ENCODE measurements at places on chromosomes 4 and X. TPM values are rescaled to one million over a fixed set of nuclear protein-coding genes. Genes with fewer than 3 reads are reported as not detected.

GRCh38 chr4:112201915-112202505 is 29.6 kb upstream of the AP1AR start:
- H3K27ac ChIP-seq = no peak overlapping the region
- no peak for DNase-seq
- H3K36me3 ChIP-seq = no peaks in the 10 kb centered on the region
- no peaks in the 10 kb centered on the region for H3K4me1 ChIP-seq

GRCh38 chr4:108119199-108119800 is 49.4 kb downstream of the LEF1 start:
- no peaks in the 10 kb centered on the region for H3K36me3 ChIP-seq
- H3K27me3 ChIP-seq = no peaks in the 10 kb centered on the region
- H3K27ac ChIP-seq = no peak overlapping the region

- peak; percentile 8 for DNase-seq
- H3K4me3 ChIP-seq = no peak overlapping the region
- no peaks in the 10 kb centered on the region for H3K4me1 ChIP-seq
- no peak overlapping the region for H3K27ac ChIP-seq
- peaks cover 76% of the 10 kb centered on the region for H3K27me3 ChIP-seq
Observed at GRCh38 chr4:1516881-1517480, 110.7 kb upstream of the NKX1-1 start.

- no peak overlapping the region for H3K4me3 ChIP-seq
- no peaks in the 10 kb centered on the region for H3K36me3 ChIP-seq
- no peak overlapping the region for H3K27ac ChIP-seq
- H3K4me1 ChIP-seq = no peaks in the 10 kb centered on the region
Observed at GRCh38 chrX:12563121-12563520, 228.1 kb upstream of the PRPS2 start.

DNA sequence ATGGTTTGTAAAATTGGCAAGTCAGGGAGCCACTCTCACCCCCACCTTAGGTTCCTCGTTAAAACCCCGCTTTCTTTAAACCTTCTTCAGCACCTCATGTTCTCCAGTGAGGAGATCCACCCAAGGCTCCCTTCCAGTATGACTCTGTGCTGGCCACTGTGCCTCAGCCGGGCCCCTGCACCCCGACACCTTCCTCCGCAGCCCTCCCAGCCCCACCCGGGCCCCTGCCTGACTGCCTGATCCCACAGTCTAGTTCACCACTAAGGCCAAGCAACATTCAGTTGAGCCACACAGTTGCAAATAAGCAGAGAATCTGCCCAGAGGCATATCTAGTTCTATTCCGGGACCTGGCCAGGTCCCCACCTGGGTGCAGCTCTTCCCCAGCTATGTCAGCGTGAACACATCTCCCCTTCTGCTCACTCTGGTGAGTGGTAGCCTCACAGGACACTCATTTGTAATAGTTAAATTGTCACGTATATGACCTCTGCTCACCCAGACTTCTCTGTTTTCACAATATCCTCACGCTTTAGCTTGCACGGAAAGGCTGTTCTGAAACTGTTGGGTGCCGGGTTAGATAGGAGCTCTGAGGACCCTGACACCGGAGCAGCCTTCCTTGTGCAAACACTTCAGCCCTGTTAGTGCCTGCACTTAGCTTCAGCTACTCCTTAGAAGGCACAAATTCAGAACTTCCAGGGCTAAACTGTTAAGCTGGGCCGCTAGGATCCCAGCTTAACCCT is 146.8 kb downstream of the DCTD start:
- no peak overlapping the region for H3K27ac ChIP-seq
- no peaks in the 10 kb centered on the region for H3K36me3 ChIP-seq
- H3K4me3 ChIP-seq = no peak overlapping the region
- no peaks in the 10 kb centered on the region for H3K27me3 ChIP-seq
- DNase-seq = no peak

DNA sequence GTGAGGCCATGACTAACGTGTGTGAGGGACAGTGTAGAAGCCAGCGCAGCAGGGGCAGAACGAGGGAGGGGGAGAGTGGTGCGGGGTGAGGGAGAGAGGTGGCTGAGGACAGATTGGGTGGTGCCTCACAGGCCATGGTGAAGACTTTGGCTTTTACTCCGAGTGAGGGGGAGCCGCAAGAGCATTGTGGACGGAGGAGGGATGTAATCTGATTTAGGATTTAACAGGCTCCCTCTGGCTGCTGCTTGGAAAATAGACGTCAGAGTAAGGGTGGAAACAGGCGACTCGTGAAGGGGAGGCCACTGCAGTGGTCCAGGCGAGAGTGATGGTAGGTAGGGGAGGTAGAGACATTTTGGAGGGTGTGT is 13.0 kb downstream of the PPP1R3F start:
- DNase-seq = no peak
- no peaks in the 10 kb centered on the region for H3K4me1 ChIP-seq
- H3K27me3 ChIP-seq = no peaks in the 10 kb centered on the region
- no peak overlapping the region for H3K27ac ChIP-seq
- H3K4me3 ChIP-seq = no peak overlapping the region

- H3K27ac ChIP-seq = no peak overlapping the region
- H3K4me3 ChIP-seq = no peak overlapping the region
- DNase-seq = no peak
- no peaks in the 10 kb centered on the region for H3K4me1 ChIP-seq
- H3K36me3 ChIP-seq = no peaks in the 10 kb centered on the region
Observed at GRCh38 chr4:115187136-115187535, 73.7 kb upstream of the NDST4 start.

GRCh38 chrX:51332188-51332942 is at the start of gene NUDT10:
Gene NUDT10 (plus strand): TSS chrX:51332822. CDS start chrX:51332966, 144 bp downstream.
- peak within 1 kb of the TSS; percentile 51 for H3K4me3 ChIP-seq
- H3K27me3 ChIP-seq = peaks cover 62% of the 10 kb centered on the region
- DNase-seq = peak; percentile 36
- H3K4me1 ChIP-seq = no peaks in the 10 kb centered on the region
- H3K27ac ChIP-seq = no peak within 1 kb of the TSS

GRCh38 chrX:115399306-115399705 is 109.8 kb downstream of the LUZP4 start:
- no peak overlapping the region for H3K4me3 ChIP-seq
- H3K36me3 ChIP-seq = no peaks in the 10 kb centered on the region
- DNase-seq = no peak
- H3K27me3 ChIP-seq = peaks cover 29% of the 10 kb centered on the region
- no peaks in the 10 kb centered on the region for H3K4me1 ChIP-seq
- no peak overlapping the region for H3K27ac ChIP-seq

- no peaks in the 10 kb centered on the region for H3K4me1 ChIP-seq
- no peak overlapping the region for H3K27ac ChIP-seq
- DNase-seq = no peak
- no peaks in the 10 kb centered on the region for H3K36me3 ChIP-seq
Observed at GRCh38 chrX:44308869-44309268, 34.6 kb downstream of the EFHC2 start.

- no peak overlapping the region for H3K27ac ChIP-seq
- no peaks in the 10 kb centered on the region for H3K36me3 ChIP-seq
- no peak overlapping the region for H3K4me3 ChIP-seq
- no peaks in the 10 kb centered on the region for H3K4me1 ChIP-seq
- no peaks in the 10 kb centered on the region for H3K27me3 ChIP-seq
Observed at GRCh38 chrX:136839196-136839595, 41.3 kb downstream of the RBMX start.

- H3K4me3 ChIP-seq = no peak overlapping the region
- DNase-seq = no peak
- H3K4me1 ChIP-seq = no peaks in the 10 kb centered on the region
- no peaks in the 10 kb centered on the region for H3K27me3 ChIP-seq
- no peaks in the 10 kb centered on the region for H3K36me3 ChIP-seq
Observed at GRCh38 chr4:67912080-67912479, 28.3 kb upstream of the TMPRSS11D start.

DNA sequence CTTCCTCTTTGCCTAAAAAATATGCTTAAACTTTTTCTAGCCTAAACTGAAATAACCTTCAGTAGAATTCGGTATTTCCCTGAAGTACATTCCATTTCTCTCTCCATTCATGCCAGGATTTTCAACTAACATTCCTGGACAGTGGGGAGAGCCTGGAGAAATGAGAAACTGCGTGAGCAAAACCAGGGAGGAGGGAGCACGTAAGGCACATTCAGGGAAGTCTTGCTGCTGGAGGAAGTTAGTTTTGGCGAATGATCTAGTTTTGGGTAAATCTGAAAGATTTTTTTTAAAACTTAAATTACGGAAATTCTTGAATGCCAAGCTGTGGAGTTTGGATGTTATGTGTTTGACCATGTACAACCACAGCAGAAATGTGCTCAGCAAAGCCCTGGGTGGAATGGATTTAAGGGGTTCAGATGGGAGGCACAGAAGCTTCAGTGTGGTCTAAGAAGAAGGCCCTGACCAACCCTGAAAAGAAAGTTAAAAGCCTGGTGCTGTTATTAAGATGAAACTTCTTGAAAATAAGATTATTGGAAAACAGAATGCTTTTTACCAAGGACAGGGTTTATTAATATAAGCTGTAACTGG is 347.8 kb downstream of the ANK2 start:
- no peaks in the 10 kb centered on the region for H3K27me3 ChIP-seq
- peaks cover 3% of the 10 kb centered on the region for H3K4me1 ChIP-seq
- H3K4me3 ChIP-seq = no peak overlapping the region
- no peaks in the 10 kb centered on the region for H3K36me3 ChIP-seq

DNA sequence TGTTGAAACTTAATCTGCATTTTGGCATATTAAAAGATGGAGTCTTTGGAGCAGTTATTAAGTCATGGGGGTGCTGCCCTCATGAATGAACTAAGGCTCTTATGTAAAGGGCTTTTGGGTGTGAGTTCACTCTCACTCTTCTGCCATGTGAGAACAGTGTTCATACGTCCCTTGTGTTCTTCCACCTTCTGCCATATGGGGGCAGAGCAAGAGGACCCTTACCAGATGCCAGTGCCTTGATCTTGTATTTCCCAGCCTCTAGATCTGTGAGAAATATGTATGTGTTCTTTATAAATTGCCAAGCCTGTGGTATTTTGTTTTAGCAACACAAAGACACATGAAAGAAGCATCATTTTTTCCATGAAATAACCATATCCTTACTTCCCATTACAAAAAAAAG is 213.9 kb downstream of the SPOCK3 start:
- no peaks in the 10 kb centered on the region for H3K4me1 ChIP-seq
- no peaks in the 10 kb centered on the region for H3K36me3 ChIP-seq
- H3K27me3 ChIP-seq = no peaks in the 10 kb centered on the region
- H3K27ac ChIP-seq = no peak overlapping the region

GRCh38 chrX:48695534-48695896 is 1.0 kb upstream of the SUV39H1 start:
- H3K27ac ChIP-seq = peak overlapping the region; percentile 89
- no peaks in the 10 kb centered on the region for H3K27me3 ChIP-seq

DNA sequence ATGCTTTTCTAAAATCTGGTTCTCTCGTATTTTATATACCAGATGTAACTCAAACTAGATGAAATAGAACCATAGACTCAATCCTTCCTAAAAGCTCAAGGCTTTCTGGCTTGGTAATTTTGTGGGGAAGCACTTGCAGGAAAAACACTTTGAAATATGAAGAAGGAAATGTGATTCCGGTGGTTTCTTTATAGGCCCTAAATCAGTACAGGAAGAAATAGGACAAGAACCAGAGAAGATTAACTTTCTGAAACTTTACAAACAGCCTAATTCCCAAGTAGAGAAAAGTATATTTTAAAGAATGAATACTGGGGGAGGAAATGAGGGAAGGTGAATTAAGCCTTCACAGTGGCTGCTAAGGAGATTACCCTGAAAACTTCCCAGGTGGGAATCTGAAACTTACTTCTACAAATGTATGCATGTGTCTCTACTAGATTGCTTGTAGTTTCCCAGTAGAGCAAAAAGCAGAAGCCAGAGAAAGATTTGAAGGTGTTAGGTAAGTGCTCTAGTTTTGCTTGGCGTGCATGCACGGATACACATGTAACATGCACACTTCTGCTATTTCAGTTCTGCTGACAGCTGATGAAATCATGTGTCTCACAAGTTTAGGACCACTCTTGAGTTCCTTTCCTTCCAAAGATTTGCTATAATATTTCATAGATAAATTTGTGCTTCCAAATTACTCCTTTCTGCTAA is 92.1 kb downstream of the AFF1 start:
- no peak overlapping the region for H3K4me3 ChIP-seq
- no peaks in the 10 kb centered on the region for H3K27me3 ChIP-seq
- peaks cover 49% of the 10 kb centered on the region for H3K4me1 ChIP-seq
- no peak for DNase-seq
- H3K36me3 ChIP-seq = no peaks in the 10 kb centered on the region

GRCh38 chr4:5572114-5572513 is 136.2 kb downstream of the EVC2 start:
- no peaks in the 10 kb centered on the region for H3K27me3 ChIP-seq
- no peak overlapping the region for H3K27ac ChIP-seq
- H3K4me1 ChIP-seq = no peaks in the 10 kb centered on the region
- no peak overlapping the region for H3K4me3 ChIP-seq
- peaks cover 7% of the 10 kb centered on the region for H3K36me3 ChIP-seq
- DNase-seq = no peak

DNA sequence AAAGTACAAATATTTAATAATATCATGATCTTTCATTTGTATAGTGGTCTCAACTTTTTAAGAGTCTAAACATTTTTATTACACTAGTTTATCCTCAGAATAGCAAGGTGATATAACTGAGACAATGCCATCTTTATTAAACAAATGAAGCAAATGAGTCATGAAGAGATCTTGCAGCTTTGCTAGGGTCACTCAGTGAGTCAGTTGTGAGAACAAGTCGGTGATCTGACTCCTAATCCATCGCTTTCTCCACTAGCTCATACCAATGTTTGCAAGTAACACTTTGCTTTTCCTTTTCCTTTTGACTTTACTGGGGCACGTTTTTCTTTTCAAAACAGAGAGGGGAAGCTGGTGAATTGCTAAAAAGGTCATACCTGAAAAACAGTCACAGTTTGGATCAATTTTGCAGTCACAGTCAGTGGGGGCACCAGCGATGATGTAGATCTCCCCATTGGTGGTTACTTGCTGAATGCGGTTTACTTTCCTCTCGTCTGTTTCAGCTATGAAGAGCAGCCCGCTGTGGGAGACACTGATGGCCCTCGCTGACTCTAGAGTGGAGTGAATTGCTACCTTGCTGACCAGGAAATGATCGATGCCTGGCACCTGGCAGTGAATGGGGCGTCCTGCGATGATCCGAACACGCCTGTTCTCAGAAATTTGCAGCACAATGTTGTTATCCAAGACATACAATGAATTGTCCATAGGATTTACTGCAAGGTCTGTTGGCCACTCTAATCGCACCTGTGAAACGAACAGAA is 75.7 kb downstream of the SH2D1A start:
- no peak overlapping the region for H3K27ac ChIP-seq
- no peak for DNase-seq
- H3K36me3 ChIP-seq = no peaks in the 10 kb centered on the region
- H3K4me1 ChIP-seq = no peaks in the 10 kb centered on the region
- no peak overlapping the region for H3K4me3 ChIP-seq
- H3K27me3 ChIP-seq = no peaks in the 10 kb centered on the region

TBC1D1 gene
- total RNA-seq = 124 TPM

PRSS12 gene
- not detected for total RNA-seq

PDLIM3 gene
- 112 TPM for total RNA-seq

KLB gene
- total RNA-seq = not detected

ZNF185 gene
- 1.5 TPM for total RNA-seq

SLC34A2 gene
- total RNA-seq = 0.40 TPM

C1QTNF7 gene
- total RNA-seq = 0.39 TPM

TNMD gene
- 1.5 TPM for total RNA-seq

SH3BGRL gene
- total RNA-seq = 18.1 TPM

ARHGEF6 gene
- 39.5 TPM for total RNA-seq

EVC2 gene
- 0.86 TPM for total RNA-seq

RIBC1 gene
- 1.3 TPM for total RNA-seq
